Activated naive CD4-positive, alpha-beta T cell treated with anti-CD3 and anti-CD28 coated beads for 36 hours (primary cell): ENCODE measurements at places on chromosomes 1 and 21. TPM values are rescaled to one million over a fixed set of nuclear protein-coding genes. Genes with fewer than 3 reads are reported as not detected.
A peak's percentile ranks its signal among the peaks of the same experiment; 100 is the strongest.

GRCh38 chr1:109247401-109248365 is 1.7 kb upstream of the CELSR2 start:
- no peaks in the 10 kb centered on the region for H3K36me3 ChIP-seq
- H3K27me3 ChIP-seq: no peaks in the 10 kb centered on the region

DNA sequence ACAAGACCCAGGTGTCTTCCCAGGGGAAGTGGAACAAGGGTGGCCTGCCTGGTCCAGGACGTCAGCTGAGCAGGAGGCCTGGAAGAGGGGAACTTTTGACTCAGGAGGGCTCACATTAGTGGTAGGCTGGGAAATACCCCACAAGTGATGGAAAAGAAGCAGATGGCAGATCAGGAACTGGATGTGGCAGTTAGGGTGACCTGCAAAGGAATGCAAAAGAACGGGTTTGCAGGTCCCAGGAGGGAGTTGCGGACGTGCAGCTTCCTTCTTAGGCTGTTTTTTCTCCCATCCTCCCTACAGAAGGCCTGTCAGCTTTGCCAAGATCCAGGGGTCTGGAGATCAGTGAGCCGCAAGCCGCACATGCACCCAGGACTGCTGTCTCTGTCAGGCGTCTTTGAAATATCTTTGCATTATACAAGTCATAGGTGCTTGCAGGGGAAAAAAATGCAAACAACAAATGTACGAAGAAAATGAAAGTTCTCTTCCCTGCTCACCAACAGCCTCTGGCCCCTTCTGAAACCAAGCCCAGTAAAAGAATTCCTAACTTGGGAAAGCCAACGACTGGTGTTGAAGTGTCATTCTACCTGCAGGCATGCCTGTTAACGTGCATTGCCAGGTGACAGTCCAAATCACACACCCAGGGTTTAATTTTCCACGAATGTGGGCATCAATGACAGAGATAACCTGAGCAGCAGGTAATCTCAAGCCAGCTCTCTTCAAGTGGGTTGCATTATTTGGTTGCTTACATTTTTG is 34.4 kb downstream of the NENF start:
- no peaks in the 10 kb centered on the region for H3K36me3 ChIP-seq
- no peak overlapping the region for H3K27ac ChIP-seq
- no peak for DNase-seq
- no peaks in the 10 kb centered on the region for H3K4me1 ChIP-seq

GJA5 gene
- total RNA-seq: not detected

GRCh38 chr1:179295164-179295755 is 1.7 kb downstream of the SOAT1 start:
- peak overlapping the region; percentile 93 for H3K4me3 ChIP-seq
- DNase-seq: no peak
- no peaks in the 10 kb centered on the region for H3K27me3 ChIP-seq
- peaks cover 13% of the 10 kb centered on the region for H3K36me3 ChIP-seq
- peak overlapping the region; percentile 85 for H3K27ac ChIP-seq

GRCh38 chr1:216566641-216567205 is 143.5 kb upstream of the USH2A start:
- no peak for DNase-seq
- no peaks in the 10 kb centered on the region for H3K36me3 ChIP-seq
- H3K27ac ChIP-seq: no peak overlapping the region
- no peak overlapping the region for H3K4me3 ChIP-seq

- peaks cover 11% of the 10 kb centered on the region for H3K4me1 ChIP-seq
- no peaks in the 10 kb centered on the region for H3K36me3 ChIP-seq
- DNase-seq: no peak
- no peak overlapping the region for H3K27ac ChIP-seq
- H3K4me3 ChIP-seq: no peak overlapping the region
- H3K27me3 ChIP-seq: peaks cover 31% of the 10 kb centered on the region
Observed at GRCh38 chr1:184156521-184157393, 105.2 kb downstream of the TSEN15 start.

DNA sequence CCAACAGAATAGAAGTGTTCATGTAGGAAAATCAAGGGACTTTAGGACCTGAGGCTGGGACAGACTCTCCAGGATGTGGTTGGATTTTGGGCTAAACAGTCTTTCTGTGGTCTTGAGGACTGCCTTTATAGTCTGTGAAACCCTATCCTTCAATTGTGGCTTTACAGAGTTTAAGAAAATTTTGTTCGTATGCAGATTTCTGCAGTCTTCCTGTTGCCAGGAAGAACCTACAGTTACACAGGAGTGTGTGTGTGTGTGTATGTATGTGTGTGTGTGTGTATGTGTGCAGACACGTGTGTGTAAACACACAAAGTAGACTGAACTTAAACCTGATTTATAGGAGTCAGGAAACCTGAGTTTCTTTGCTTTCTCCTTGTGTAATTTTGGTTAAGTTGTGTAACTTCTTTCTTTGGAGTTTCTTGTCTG is 22.8 kb downstream of the NEK7 start:
- H3K36me3 ChIP-seq: no peaks in the 10 kb centered on the region
- peak overlapping the region; percentile 19 for H3K4me3 ChIP-seq
- H3K27ac ChIP-seq: peak overlapping the region; percentile 70

DNA sequence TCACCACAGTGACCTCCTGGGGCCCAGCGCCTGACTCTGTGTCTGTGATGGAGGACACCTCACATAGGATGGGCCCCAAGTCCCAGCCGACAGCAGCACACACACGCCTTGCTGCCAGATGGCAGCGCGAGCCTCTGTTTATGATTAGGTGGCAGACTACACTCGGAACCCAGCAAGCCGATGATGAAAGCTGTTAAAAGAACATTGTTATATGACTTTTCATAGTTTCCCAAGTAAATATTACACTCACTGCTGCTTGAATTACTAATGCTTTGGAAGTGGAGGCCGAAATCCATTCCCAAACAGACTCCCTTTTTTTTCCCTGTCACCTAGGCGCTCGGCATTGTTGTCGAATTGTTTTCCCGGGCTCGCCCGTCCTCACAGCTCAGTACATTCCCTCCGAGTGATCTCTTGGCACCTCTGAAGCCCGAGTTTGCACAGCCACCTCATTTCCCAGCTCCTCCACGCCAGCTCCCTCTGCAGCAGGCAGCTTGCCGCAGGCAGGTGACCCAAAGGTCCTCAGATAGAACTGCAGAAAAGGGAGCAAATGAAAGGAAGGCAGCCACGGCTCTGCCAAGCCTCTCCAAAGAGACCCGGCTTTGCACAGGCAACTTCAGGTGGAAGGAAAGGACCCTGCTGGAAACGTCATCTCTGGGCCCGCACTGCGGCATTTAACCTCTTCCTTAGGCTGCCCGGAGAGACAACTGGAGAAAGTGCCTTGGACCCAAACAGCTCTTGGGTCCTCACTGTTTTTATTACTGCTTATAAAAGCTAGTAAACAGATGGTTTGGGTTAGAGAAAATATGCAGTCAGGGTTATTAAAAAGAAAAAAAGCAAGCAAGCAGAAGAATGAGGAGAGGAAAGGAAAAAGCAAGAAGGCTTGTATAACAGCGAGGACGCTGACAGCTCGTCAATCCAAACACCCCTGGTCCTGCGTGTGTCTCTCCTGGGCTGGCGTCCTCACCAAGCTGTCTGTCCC is 72.2 kb upstream of the SLC25A33 start:
- no peaks in the 10 kb centered on the region for H3K4me1 ChIP-seq
- H3K4me3 ChIP-seq: no peak overlapping the region
- H3K27ac ChIP-seq: no peak overlapping the region

SMCP gene
- total RNA-seq: not detected

- H3K4me1 ChIP-seq: no peaks in the 10 kb centered on the region
- DNase-seq: no peak
- no peaks in the 10 kb centered on the region for H3K36me3 ChIP-seq
- H3K27me3 ChIP-seq: no peaks in the 10 kb centered on the region
- H3K27ac ChIP-seq: no peak overlapping the region
Observed at GRCh38 chr1:56317722-56318121, 261.6 kb downstream of the PLPP3 start.

DNA sequence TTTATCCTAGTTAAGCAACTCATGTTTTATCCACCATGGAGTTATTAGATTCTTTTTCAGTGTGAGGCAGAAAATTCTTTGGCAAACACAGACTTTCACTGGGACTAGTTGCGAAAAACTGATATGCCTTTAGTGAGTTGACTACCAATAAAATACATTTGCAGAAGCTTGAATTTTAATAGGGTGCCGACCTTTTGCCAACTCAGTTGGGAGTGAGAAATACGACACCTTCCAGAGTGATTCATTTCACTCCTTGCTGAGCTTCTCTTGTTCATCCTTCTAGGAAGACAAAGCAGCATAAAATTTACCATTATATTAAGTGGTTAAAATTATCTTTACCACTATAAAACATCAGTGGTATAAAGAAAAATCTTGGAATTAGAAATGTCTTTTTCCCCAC is 1.2 kb upstream of the KRTAP23-1 start:
- H3K27me3 ChIP-seq: peaks cover 3% of the 10 kb centered on the region
- no peak overlapping the region for H3K4me3 ChIP-seq
- DNase-seq: no peak
- H3K36me3 ChIP-seq: no peaks in the 10 kb centered on the region
- no peak overlapping the region for H3K27ac ChIP-seq

TSPEAR gene
- not detected for total RNA-seq

CACYBP gene
- 354 TPM for total RNA-seq

GRCh38 chr1:197472141-197472540 is 204.1 kb downstream of the CRB1 start:
- peaks cover 2% of the 10 kb centered on the region for H3K27me3 ChIP-seq
- no peak for DNase-seq
- peaks cover 6% of the 10 kb centered on the region for H3K4me1 ChIP-seq
- H3K4me3 ChIP-seq: no peak overlapping the region
